ENCODE measurements at places on chromosomes 13 and 19.

- DNase-seq = no peak
Observed at GRCh38 chr13:112657850-112658445, 31.9 kb upstream of the ATP11A start.

DNA sequence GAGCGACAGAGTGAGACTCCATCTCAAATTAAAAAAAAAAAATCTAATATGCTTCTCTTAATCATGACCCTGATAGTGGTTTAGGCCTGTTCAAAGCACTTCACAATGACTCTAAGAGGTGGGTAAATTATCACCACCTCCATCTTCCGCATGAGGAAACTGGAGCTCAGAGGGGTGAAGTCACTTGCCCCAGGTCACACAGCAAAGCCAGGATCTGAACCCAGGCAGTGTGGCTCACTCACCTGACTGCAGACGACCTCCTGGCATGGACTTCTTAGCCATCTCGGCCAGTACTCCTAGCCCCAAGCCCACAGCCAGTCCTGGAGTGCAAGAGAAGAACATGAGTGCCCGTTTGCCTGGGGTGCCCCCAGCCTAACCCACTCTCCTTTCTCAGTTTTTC lies 6.9 kb downstream of the COQ8B start:
- DNase-seq = no peak

DNA sequence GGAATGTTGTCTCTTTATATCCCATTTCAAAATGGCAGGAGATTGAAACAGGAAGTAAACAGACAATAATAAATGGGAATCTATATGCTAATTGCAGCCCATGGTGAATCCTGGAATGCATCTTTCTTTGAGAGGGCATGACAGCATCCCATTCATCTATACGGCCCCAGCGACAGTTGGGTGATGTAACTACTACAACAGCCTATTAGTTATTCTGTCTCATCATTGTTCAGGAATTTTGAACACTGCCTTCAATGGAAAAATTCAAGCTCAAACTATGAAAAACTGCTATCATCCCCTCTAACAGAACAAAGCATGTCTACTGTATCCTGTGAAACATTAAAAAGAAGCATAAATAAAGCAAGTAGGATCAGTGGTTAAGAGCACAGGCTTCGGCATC lies 262.1 kb downstream of the DCT start:
- no peak for DNase-seq

GRCh38 chr19:43564800-43565199 lies 10.5 kb downstream of the XRCC1 start:
- no peak for DNase-seq

- DNase-seq = peak; percentile 87
Observed at GRCh38 chr19:48445606-48446481, at the start of gene GRWD1. Gene GRWD1, plus strand, starts transcription at chr19:48445983. Its CDS starts 23 bp downstream, at chr19:48446006.

DNA sequence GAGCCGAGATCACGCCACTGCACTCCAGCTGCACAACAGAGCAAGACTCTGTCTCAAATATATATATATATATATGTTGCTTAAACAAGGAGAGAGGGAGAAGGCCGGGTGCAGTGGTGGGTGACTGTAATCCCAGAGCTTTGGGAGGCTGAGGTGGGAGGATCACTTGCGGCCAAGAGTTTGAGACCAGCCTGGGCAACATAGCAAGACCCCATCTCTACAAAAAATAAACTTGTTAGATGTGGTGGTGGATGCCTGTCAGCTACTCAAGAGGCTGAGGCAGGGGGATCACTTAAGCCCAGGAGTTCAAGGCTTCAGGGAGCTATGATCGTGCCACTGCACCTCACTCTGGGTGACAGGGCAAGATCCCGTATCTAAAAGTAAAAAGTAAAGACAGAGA lies 5.3 kb upstream of the HSD17B14 start:
- DNase-seq = no peak

- DNase-seq = no peak
Observed at GRCh38 chr13:21698817-21699679, 28.2 kb downstream of the FGF9 start.

GRCh38 chr13:97359181-97360057 lies 74.5 kb upstream of the RAP2A start:
- DNase-seq = peak; percentile 46
